SK-N-SH (cell line): ENCODE measurements at places on chromosomes 11 and 22.

- DNase-seq: no peak
These were observed 35.0 kb downstream of the POU2AF1 start for GRCh38 chr11:111344032-111344431.

DNA sequence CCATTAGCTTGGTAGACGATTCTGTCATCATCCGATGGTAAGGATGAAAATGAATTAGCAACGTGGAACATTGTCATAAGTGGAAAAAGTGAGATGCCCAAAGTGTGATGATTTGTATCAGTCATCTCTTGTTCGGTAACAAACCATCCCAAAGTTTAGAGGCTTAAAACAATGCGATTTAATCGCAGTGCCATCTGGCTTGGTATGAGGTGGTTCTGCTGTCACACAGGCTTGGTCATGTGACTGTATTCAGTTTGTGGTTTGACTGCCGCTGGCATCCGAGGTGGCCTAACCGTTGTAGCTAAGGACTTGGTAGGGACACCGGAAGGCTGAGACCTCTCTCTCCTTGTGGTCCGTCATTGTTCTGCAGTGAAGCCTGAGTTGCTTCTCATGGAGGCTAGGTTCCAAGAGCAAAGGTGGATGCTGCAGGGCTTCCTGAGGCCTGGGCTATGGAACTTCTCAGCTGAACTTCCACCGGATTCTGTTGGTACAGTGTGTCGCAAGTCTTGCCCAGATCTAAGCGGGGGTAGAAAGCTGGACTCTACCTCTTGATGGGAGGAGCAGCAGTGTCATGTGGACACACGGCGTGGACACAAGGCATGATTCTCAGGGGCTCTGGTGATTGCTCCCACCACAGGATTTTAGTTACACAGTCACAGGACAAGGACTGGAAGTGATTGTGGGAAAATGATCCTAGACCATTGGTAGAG, 36.3 kb downstream of the BCR start:
- DNase-seq: no peak

DNA sequence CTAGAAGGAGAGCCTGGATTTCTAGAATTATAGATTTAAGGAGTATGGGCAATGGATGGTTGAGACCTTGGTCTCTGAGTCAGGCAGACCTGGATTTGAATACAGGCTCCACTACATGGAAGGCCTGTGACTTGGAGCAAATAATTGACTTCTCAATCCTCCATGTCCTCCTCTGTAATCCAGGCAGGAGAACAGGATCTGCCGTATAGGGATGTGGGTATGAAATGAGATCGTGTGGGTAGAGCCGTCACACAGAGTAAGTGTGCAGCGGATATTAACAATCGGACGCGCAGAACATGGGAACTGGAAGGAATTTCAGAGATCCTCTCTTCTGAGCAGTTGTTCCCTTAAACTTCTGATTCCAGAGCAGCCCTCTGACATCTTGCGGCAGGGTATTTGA, 11.5 kb upstream of the TMPRSS13 start:
- no peak for DNase-seq

- no peak for DNase-seq
These were observed 40.3 kb upstream of the OR5D13 start for GRCh38 chr11:55732936-55733335.

GRCh38 chr11:9146477-9146876, 55.1 kb upstream of the SCUBE2 start:
- DNase-seq: no peak

DNA sequence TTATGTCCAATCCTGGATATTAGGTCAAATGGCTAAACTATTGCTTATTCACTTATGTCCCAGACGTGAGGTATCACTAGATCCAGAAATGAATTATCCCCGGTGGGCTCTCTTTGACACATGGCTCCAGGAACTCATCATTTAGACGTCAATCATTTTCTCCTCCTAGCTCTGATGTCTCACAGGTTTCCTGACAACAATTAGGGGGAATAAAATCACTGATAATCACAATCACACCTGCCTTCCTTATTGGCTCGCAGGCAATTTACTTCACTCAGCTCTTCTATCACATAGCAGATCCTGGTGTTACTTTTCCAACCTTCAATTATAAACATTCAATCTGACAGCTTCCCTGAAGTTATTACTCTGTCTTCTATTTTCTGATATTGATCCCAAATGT, 634.0 kb upstream of the TENM4 start:
- DNase-seq: no peak

GRCh38 chr11:69644071-69644961, 3.4 kb downstream of the CCND1 start:
- DNase-seq: peak; percentile 72

- DNase-seq: peak; percentile 14
These were observed 12.8 kb downstream of the GGT5 start for GRCh38 chr22:24232124-24232523.

DNA sequence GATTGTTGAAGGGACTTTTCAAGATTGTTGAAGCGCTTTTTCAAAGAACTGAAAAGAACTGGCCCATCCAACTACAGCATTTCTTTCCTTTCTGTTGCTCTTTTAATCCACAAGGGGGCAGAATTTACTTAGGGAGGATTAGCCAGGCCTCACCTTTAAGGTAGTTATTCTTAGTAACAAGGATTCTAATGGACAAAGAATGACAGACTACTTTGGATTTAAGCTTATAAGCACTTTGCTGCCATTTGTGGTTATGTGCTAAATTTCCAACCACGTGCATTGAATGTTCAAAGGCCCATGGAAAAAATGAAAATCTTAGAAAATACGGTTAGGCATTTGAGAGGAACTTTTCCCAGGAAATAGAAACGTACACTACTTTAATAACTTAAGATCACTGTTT, 49.5 kb upstream of the HSPA8 start:
- DNase-seq: peak; percentile 64

DNA sequence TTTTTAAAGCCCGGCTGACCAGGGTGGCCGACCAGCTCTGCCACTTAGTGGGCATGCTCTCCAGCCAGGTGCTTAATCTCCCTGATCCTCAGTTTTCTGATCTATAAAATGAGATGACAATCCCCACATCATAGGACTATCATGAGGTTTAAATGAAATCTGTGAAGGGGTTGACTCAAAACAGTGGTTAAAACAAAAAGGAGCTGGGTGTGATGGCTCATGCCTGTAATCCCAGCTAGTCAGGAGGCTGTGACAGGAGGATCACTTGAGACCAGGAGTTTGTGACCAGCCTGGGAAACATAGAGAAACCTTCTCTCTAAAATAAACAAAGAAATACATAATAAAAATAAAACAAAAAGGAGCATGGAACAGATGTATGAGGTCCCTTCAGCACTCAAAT, 3.6 kb upstream of the C11orf86 start:
- DNase-seq: no peak

DNA sequence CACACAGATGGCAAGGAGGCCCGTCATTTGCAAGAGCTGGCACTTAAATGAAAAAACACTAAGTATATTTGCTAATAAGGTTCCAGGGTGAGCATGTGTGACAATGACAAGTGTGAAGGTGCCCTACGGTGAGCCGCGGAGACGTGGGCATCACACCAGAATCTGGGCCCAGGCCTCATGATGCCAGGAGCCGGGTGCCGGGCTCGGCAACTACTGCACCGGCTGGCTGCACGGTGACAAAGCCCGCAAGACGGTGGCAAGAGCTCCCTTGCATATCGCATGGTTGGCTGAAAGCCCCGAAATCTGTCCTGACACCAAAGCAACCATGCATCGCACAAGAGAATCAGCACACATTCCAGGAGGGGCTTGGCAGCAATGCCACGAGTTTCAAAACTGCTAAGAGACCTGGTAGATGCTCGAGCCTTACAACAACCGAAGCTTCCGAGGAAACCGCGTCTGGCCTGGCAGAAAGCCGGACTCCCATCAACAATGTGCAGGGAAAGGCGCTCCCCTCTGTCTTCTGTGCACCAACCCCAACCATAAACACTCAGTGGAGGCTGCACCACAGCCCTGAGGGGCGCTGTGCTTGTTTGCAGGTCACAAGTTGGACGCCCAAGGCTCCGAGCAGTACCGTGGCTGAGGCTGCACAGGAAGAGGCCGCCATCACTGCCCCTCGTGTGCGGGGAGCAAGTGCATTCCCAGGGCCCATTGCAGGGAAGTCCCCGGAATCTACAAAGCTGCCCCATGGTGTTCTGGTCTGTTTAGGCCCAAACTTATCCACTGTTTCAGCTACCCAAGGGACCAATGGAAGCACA, 339.7 kb downstream of the CTTN start:
- DNase-seq: no peak

DNA sequence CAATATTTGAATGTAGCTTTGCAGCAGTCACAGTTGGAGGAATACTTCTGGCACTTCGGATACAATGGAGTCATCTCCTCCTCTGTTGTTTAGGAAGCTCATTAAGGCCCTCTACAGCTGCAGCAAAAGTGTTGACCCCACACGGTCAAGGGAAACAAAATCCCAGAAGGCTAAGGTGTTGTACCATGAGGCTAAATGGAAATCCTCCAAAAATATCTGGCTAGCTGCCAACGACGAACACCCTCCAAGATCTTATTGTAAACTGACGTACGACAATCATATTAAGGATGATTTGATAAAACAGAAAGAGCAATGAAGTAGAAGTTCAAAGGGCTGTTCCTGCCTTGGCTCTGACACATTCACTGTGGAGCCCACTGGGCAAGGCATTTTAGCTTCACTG, 4.0 kb downstream of the POGLUT3 start:
- no peak for DNase-seq

GRCh38 chr11:96385187-96385586, 4.5 kb downstream of the CCDC82 start:
- DNase-seq: no peak

GRCh38 chr11:60204922-60205321, 22.0 kb upstream of the MS4A6A start:
- no peak for DNase-seq

- DNase-seq: peak; percentile 96
These were observed at the start of gene MDK for GRCh38 chr11:46381048-46381818. MDK (plus strand) TSS chr11:46381669; CDS start chr11:46382058, 389 bp downstream.

DNA sequence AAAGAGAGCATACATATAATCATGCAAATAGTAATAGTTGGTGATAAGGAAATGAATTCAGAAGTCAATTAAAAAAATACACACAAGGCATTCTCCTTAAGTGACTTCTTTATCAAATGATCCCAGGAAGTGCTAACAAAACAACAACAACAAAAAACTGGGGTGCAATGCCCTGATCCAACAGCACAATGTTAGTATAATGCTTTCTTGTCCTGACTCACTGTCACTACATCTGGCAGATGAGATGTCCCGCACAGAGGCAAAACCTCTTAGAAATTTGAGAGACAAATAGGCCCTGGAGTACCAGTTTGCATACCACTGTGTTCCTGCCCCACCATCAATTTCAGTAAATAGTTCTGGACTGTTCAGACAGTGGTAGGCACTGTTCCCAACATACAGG, 11.0 kb upstream of the AMBRA1 start:
- DNase-seq: no peak

GRCh38 chr11:69108030-69108429, 47.7 kb upstream of the SMIM38 start:
- DNase-seq: no peak

- DNase-seq: no peak
These were observed 34.0 kb upstream of the P4HA3 start for GRCh38 chr11:74345420-74345819.

GRCh38 chr11:75386942-75387630, 12.2 kb upstream of the RPS3 start:
- no peak for DNase-seq

DNA sequence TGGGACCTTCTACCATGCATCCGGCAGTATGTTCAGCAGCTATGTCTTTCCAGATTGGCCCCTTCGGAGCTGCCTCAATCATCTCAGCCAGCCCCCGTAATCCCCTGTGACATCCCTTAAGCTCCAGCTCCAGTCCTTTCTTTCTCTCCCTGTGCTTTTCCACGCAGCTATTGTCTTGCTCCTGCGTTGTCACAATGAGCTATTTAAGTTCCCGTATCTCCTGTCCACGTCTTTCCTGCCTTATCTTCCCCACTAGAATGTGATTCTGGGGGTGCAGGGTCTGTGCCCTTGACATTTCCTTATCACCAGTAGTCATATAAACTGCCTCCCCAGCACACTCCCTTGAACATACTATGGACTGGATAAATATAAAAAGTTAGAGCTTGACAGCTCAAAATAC, 5.1 kb upstream of the ETS1 start:
- DNase-seq: no peak

- DNase-seq: peak; percentile 74
These were observed 21.3 kb upstream of the NELL1 start for GRCh38 chr11:20647976-20648565.

DNA sequence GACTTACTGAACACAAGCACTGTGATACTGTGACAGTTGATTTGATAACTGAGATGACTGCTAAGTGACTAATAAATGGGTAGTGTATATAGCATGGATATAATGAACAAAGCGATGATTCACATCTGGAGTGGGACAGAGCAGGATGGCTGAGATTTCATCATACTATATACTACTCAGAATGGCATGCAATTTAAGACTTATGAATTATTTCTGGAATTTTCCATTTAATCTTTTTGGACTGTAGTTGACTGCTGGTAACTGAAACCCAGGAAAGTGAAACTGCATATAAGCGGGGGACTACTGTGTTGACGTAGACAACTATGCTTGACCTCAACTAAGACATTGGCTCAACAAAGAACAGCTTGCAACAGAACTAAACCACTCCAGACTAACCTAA, 20.0 kb upstream of the NUCB2 start:
- no peak for DNase-seq

DNA sequence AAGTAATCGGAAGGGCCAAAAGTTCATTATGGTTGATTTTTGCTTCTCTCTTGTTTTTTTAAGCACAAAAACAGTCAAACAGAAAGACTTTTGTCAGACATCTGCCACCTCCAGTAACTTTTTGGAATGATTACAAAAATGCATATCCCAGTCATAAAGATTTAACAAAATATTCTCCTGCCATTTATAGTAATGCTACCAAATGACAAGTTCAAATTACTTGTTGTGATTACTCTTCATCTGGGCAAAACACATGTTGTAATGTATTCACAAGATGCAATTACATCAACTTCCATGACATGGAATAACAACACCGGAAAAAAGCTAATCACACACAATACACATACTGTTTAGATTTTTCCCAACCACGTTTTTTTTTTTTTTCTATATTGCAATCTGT, 1017.5 kb upstream of the TENM4 start:
- no peak for DNase-seq
